ENCODE measurements at places on chromosomes 5 and 9. TPM values are rescaled to one million over a fixed set of nuclear protein-coding genes. Genes with fewer than 3 reads are reported as not detected.

The PCDHGB4 gene
- total RNA-seq: not detected

The CCDC192 gene
- total RNA-seq: not detected

The ZCCHC10 gene
- 8.3 TPM for total RNA-seq

GRCh38 chr9:4826417-4827166 is 33.8 kb downstream of the RCL1 start:
- no peak for DNase-seq
- H3K27me3 ChIP-seq: no peaks in the 10 kb centered on the region
- no peaks in the 10 kb centered on the region for H3K4me1 ChIP-seq
- no peaks in the 10 kb centered on the region for H3K36me3 ChIP-seq
- no peak overlapping the region for H3K27ac ChIP-seq

GRCh38 chr5:4019009-4019769 is 423.6 kb downstream of the IRX1 start:
- no peak overlapping the region for H3K27ac ChIP-seq
- no peaks in the 10 kb centered on the region for H3K4me1 ChIP-seq
- no peak overlapping the region for H3K4me3 ChIP-seq
- peaks cover 78% of the 10 kb centered on the region for H3K27me3 ChIP-seq
- DNase-seq: no peak

DNA sequence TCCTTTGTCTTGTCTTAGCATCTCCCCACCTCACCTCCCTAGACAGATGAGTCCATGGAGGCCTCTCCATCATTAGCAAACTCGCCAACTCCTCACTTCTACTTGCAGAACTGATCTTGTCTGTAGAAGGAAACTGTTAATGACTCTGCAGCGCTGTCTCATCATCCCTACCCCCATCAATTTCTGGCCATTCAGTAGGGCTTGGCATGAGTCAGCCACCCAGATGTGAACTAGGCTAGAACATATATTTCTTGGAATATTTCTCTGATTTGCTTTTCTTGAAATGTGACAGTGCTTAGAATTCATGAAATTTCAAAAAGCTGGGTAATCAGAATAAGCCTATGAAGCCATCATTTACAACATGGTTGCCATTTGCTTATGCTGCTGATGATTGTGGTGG is 1125.0 kb upstream of the DMAC1 start:
- no peaks in the 10 kb centered on the region for H3K27me3 ChIP-seq
- no peak overlapping the region for H3K27ac ChIP-seq
- H3K4me3 ChIP-seq: no peak overlapping the region
- H3K4me1 ChIP-seq: no peaks in the 10 kb centered on the region
- DNase-seq: no peak

- DNase-seq: no peak
- H3K27ac ChIP-seq: no peak overlapping the region
- H3K4me1 ChIP-seq: no peaks in the 10 kb centered on the region
- H3K4me3 ChIP-seq: no peak overlapping the region
Observed at GRCh38 chr9:10366171-10366779, 246.5 kb downstream of the PTPRD start.

DNA sequence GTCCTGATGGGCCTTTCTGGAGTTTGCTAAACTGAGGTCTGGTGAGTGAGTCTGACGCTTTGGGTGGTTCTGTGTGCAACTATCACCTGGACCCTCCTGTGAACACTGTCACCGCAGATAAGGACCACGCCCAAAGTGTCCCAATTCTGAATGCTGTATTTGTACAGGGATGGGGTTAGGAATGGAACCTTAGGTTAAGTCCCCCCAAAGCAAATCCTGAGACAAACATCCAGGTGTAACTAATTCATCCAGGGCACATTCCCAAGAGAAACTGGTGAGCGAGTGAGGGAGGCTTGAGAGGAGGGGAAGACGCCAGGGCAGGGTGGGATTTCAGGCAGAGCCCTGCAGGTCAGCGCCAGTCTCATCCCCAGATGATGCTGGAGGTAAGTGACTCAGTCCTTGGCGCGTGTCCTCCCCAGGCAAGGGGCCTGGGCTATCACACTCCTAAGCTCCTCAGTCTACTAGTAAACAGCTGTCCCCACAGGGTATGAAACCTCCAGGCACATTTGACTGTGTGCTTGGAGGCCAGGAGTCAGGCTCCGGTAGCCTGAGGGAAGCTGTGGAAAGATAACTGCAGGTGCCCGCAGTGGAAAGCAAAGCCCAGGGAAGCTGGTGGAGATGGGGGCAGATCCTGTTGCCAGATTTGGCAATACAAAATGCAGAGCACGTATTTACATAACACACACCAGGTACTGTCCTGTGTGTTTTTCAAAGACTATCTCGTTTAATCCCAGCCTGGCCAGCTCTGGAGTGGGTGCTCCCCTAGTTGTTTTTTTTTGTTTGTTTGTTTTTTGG is 66.7 kb downstream of the IL6ST start:
- no peak overlapping the region for H3K27ac ChIP-seq
- no peak for DNase-seq
- no peak overlapping the region for H3K4me3 ChIP-seq
- no peaks in the 10 kb centered on the region for H3K36me3 ChIP-seq

- H3K4me1 ChIP-seq: no peaks in the 10 kb centered on the region
- H3K4me3 ChIP-seq: no peak overlapping the region
- no peak for DNase-seq
- no peak overlapping the region for H3K27ac ChIP-seq
Observed at GRCh38 chr5:157160001-157160400, 6.1 kb downstream of the GARIN3 start.

DNA sequence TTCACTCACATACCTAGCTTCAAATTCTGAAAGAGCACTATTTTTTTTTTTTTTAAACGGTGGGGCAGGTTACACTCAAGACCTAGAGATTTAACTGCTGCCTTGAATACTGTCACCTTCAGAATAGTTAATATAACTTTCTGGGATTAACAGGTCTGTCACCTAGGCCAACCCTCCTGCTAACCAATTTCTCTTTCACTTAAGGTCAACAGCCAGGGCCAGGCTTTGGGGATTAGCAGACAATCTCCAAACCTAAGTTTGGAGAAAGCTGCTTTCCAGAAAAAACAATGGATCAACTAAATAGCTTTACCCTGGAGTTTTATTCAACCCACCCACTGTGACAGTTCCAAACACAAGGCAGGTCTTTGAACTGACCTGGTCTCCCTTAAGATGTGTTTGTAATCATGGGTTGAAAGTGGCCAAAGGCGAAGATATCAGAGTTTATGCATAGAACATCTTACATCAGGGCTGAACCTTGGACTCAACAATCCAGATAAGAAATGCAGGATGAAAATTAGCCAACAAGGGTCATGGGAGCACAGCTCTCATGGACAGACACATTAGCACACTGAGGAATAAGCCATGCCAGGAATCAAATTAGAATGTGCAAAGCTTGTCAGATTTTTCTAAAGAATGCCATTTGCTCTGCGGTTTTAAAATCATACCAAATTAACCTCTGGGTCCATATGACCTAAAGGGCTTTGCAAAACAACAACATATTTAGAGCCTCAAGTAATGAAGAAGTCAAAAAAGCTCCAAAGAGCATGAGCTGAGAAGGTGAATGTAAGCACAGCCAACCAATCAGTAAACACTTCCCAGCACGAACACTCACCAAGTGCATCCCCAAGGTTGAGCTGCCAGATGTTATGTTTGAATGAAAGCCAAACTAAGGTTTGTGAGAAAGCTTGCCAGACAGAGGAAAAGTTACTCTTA is 538.5 kb upstream of the DMAC1 start:
- no peaks in the 10 kb centered on the region for H3K27me3 ChIP-seq
- no peak overlapping the region for H3K4me3 ChIP-seq
- no peaks in the 10 kb centered on the region for H3K4me1 ChIP-seq
- no peak overlapping the region for H3K27ac ChIP-seq
- DNase-seq: no peak

- H3K36me3 ChIP-seq: peaks cover 7% of the 10 kb centered on the region
- no peak overlapping the region for H3K4me3 ChIP-seq
- peaks cover 21% of the 10 kb centered on the region for H3K4me1 ChIP-seq
- H3K27ac ChIP-seq: no peak overlapping the region
- DNase-seq: no peak
Observed at GRCh38 chr5:135395866-135396265, 3.2 kb downstream of the MACROH2A1 start.

GRCh38 chr9:102497709-102498108 is 497.4 kb upstream of the CYLC2 start:
- H3K27me3 ChIP-seq: no peaks in the 10 kb centered on the region
- H3K4me1 ChIP-seq: no peaks in the 10 kb centered on the region
- no peak overlapping the region for H3K4me3 ChIP-seq

DNA sequence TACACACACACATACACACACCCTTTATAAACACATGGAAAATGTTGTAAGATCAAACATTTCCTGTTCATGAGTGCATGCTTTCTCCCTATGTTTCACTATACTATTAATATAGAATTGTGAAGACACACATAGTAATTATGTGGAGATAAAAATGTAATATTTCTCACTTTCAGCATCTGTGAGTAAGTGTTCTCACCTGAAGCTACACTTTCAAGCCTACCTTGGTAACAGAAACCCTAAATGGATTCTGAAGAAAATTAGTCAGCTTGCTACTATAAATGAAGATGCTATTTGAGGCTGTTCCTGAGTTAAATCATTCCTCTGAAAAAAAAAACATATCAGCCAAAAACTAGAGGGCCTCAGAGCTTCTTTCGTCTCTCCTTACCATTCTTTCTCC is 81.1 kb upstream of the GNA14 start:
- H3K4me3 ChIP-seq: no peak overlapping the region
- H3K4me1 ChIP-seq: no peaks in the 10 kb centered on the region
- H3K27me3 ChIP-seq: no peaks in the 10 kb centered on the region

GRCh38 chr9:79568337-79569101 is 3.2 kb upstream of the TLE4 start:
- no peaks in the 10 kb centered on the region for H3K4me1 ChIP-seq
- H3K4me3 ChIP-seq: no peak overlapping the region
- H3K27me3 ChIP-seq: no peaks in the 10 kb centered on the region

GRCh38 chr9:127751269-127752054 is 16.4 kb upstream of the TOR2A start:
- peak; percentile 41 for DNase-seq
- H3K4me1 ChIP-seq: no peaks in the 10 kb centered on the region
- H3K36me3 ChIP-seq: no peaks in the 10 kb centered on the region
- H3K4me3 ChIP-seq: no peak overlapping the region
- peaks cover 75% of the 10 kb centered on the region for H3K27me3 ChIP-seq

DNA sequence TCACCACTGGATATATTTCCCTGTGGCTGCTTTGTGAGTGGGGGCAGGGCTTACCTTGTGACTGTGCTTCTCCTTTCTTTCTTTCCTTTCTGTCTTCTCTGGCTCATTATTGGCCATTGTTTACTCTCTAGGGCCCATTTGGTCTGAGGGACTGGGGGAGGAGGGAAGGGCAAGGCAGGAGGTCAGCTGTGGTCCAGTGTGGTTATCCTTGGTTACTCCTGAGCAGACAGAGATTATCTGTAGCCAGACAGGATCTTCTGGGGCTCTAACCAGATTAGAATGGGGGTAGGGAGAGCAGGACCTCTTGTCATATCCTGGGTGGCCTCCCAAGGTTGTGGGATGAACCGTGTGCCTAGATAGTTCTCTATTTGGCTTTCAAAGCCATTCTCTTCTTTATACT is 71.2 kb downstream of the ANKRD55 start:
- no peak for DNase-seq
- H3K27me3 ChIP-seq: no peaks in the 10 kb centered on the region
- 0 out of 2 replicates have a peak, but pooled peaks cover 4% of the 10 kb centered on the region for H3K4me1 ChIP-seq
- no peak overlapping the region for H3K27ac ChIP-seq

DNA sequence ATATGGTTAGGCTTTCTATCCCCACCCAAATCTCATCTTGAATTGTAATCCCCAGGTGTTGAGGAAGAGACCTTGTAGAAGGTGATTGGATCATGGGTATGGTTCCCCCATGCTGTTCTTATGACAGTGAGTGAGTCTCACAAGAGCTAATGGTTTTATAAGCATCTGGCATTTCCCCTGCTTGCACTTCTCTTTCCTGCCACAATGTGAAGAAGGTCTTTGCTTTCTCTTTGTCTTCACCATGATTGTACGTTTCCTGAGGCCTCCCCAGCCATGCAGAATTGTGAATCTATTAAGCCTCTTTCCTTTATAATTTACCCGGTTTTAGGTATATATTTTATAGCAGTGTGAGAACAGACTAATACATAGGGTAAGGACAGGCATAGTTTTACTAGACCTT is 334.5 kb downstream of the TLR4 start:
- no peaks in the 10 kb centered on the region for H3K27me3 ChIP-seq
- no peak for DNase-seq
- no peaks in the 10 kb centered on the region for H3K4me1 ChIP-seq
- H3K27ac ChIP-seq: no peak overlapping the region
- H3K36me3 ChIP-seq: no peaks in the 10 kb centered on the region

DNA sequence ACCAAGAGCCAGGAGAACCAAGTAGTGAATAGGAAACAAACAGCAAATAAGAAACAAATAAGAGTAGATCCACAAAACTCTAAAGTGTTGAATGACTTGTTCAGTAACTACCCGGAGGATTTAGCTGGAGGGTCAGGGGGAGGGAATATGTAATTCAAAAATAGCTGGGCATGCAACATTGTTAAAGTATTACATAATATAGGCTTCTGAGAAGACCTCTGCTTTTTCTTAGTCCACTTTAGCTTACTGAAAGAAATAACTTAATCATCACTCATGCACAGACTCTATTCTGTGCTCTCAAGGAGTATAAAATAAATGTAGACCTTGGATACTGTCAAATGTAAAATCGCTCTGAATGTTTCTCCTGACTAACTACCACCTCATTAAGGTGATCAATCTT is 183.2 kb upstream of the POU5F2 start:
- no peak for DNase-seq
- peaks cover 9% of the 10 kb centered on the region for H3K4me1 ChIP-seq
- no peak overlapping the region for H3K27ac ChIP-seq
- H3K36me3 ChIP-seq: no peaks in the 10 kb centered on the region
- no peaks in the 10 kb centered on the region for H3K27me3 ChIP-seq
- H3K4me3 ChIP-seq: no peak overlapping the region

GRCh38 chr9:38215465-38215864 is 146.4 kb upstream of the SHB start:
- no peak overlapping the region for H3K27ac ChIP-seq
- H3K4me3 ChIP-seq: no peak overlapping the region
- no peaks in the 10 kb centered on the region for H3K36me3 ChIP-seq
- H3K4me1 ChIP-seq: no peaks in the 10 kb centered on the region
- DNase-seq: no peak
- no peaks in the 10 kb centered on the region for H3K27me3 ChIP-seq

Data from PC-9 (cell line).